Cardiac fibroblast (primary cell): ENCODE measurements at places on chromosomes 11 and 22.

DNA sequence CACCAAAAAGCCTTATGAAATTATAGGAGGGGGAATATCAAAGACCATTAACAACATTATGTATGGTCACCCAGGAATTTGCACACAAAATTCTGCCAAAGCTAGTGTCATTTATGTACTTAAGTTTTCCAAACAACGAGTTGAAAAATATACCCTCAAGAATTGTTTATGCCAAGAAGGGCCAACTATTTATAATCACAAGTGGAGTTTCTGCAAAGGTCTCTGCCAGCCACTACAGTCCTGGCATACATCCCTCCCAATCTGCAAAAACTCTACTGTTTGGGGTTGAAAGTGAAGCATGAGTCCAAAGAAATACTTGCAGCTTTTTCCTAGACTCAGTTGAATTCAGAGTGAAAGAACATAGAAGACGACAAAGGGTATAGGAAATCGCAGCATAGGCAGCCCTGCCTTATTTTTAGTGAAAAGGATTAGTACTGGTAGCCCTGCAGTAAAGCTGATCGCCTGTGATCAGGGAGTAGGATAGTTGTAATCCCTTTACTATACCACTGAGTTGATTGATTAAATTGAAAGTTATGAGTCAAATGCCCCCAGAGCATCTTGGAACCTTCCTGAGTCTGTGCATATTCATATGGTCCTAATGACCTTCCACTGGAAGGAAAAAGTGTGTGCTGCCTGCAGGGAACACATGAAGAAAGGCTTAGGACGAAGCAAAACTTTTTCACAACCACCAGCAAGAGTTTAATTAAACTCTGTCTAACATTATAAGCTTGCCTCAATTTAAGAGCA lies 144.0 kb downstream of the SPON1 start:
- DNase-seq = no peak

- no peak for DNase-seq
These were observed 11.0 kb upstream of the BLID start for GRCh38 chr11:122127020-122127419.

DNA sequence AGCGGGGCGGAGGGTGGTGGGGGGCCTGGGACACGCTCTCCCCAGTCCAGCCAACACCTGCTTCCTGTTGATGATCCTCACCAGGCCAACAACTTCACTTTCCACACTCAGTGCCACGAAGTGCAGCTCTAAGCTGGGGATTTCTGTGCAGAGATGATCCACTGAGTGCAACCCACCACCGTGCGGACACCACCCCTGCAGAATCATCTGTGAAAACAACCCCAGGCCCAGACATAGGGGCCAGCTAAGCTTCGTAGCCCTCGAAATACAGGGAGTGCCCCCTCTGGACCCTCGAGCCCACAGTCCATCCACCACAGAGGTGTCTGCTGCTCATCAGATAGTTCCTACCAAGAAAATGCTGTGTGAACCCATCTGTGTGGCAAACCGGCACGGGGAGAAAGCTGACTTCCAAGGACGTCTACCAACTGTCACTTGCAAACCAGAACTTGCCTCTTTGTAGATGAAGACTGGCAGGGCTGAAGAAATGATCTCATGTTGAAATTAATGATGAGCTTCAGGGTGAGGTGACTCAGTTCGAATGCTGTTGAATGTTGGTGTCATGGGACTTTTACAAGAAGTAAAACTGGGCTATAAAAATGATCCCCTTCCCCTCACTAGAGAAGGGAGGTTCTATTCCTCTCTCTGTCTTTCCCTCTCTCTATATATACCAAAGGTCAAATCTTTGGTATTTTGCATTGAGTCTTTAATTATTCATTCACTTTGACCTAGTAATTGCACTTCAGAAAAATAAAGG lies 73.4 kb downstream of the MYEOV start:
- no peak for DNase-seq

- peak; percentile 59 for DNase-seq
These were observed 18.1 kb upstream of the SCGB1A1 start for GRCh38 chr11:62400760-62401159.

- no peak for DNase-seq
These were observed 3.1 kb upstream of the TNNT3 start for GRCh38 chr11:1916132-1916985.

GRCh38 chr11:128896356-128896755 lies 5.2 kb downstream of the KCNJ5 start:
- no peak for DNase-seq

DNA sequence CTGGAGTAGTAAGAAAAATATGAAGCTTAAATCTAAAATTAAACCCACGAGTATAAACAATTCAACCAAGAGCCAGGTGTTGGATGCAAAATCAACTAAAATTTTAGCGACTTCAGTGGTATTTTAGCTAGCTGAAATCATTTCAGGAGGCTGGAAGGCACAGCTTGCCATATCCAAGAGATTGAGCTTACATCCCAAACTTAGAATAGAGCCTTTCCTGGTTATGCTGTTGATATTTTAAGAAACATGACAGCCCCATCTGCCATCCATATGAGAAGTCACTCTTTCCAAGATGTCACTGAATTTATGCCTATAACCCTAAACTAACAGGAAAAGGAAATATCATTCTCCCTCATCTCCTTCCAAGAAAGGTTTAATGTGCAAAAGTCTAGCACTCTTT lies 334.0 kb downstream of the KCNA4 start:
- DNase-seq = no peak

- DNase-seq = no peak
These were observed 243.2 kb upstream of the ZC3H12C start for GRCh38 chr11:109849946-109850345.

- no peak for DNase-seq
These were observed 21.1 kb upstream of the TTLL12 start for GRCh38 chr22:43207849-43208702.

- DNase-seq = no peak
These were observed 20.0 kb downstream of the CD82 start for GRCh38 chr11:44585421-44585820.

DNA sequence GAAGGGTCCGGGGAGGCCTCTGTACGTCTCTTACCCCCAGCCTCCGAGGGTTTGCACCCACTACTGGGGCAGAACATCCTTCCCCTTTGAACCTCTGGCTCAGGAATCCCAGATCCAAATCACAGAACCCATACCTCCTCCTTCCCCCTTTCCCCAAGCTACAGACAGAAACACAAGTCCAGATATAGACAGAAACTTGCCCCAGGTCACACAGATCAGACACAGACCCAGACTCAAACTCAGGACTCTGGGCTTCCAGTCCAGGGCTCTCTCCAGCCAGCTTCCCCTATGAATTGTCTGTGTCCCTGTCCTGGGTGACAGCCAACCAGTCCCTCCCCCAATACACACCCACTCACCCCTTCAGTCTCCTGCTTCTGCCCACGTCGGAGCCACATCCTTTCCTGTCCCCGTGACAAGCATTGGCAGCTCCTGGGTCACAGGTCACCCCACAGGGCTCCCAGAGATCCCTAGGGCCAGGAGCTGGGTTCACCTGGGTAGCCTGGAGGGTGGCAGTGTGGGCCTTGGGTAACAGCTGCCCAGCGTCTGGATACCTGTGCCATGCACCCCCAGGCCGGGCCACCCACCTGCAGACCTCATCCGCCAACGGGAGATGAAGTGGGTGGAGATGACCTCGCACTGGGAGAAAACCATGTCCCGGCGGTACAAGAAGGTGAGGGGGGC lies 772 bp downstream of the TBC1D10C start:
- no peak for DNase-seq

DNA sequence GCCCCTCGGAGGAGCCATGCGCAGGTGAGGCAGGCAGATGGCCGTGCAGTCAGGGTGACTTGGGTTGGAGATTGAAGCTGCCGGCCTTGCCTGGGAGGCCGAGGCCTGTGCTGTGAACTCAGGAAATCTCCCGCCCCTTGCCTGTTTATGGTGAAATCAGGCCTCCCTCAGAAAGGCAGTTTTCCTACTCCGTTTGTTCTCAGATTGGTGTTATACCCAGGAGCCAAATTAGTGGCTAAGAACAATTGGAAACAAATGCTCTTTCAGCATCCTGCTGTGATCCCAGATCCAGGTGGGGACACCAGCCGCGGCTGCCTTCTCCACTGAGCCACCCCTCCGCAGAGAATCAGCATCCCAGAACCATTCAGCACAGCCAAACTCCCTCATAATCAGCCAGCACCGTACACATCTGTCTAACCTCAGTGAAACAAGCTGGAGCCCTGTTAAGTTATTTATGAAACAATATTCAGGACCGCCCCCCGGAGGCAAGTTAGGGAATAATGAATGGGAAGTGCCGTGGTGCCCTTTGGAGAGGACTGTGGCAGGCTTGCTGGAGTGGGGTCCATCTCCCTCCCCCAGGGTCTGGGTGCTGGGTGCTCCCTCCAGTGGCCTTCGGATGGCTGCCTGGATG lies 60.0 kb downstream of the PKNOX2 start:
- peak; percentile 51 for DNase-seq

GRCh38 chr11:95895815-95896214 lies 28.1 kb downstream of the MTMR2 start:
- no peak for DNase-seq

DNA sequence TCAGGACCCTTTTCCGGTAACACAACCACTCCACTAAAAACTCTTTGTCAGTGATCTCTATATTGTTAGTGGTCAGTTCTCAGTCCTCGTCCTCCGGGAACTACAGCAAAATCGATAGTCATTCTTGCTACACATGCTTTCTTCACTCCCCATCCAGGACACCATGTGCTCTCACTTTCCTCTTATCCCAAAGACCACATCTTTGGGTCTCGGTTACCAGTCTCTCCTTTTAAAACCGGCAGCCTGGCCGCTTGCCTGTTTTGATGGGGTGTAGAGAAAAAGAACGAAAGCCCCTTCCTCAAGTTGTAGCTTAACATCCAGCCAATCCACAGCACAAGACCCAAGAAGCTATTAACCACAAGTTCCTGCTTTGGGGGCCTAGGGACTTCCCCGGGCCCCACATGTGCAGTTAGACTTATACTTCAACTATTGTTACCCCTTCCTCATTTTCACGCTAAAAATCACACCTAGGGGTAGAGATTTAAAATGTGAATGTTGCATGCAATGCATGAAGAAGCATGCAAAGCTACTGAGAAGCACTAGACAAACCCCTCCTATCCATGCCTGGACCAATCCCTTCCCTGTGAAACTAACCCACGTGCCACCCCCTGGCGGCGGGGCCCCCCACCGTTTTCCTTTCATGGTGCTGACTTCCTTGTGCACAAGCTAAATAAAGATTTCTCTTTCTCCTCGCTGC lies 1.5 kb upstream of the TOLLIP start:
- no peak for DNase-seq

DNA sequence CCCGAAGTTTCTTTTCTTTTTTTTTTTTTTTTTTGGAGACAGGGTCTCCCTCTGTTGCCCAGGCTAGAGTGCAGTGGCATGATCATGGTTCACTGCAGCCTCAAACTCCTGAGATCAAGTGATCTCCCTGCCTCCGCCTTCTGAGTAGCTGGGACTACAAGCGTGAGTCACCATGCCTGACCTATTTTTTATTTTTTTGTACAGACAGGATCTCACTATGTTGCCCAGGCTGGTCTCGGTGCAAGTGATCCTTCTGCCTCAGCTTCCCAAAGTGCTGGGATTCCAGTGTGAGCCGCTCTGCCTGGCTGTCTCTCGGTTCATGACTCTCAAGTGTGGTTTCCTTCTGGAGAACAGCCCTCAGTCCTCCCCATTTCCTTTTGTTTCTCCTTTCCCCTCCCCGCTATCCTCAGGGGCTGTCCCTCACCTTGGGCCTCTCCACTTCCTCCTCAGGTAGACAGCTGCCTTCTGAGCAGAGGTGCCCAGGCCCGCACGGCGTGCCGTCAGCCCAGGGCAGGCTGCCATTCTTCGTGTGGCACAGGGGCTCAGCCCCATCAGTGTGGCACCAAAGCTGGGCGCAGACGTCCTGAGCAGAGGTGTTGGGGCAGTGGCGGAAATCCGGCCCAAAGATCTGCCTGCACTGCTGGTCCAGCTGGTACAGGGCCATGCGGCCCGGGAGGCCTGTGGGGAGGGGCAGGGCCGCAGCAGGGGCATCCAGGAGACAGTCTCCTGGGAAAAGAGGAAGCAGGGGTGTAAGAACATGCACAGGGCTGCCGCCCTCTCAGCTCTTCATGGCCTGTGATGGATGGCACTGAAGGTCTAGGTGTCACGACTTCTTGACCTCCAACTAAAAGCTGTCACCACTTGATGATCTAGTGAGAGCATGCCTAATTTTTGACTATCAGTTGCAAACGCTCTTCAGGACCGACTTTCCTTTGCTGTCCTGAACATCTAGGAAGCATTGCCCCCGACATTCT lies 14.0 kb downstream of the ADAMTS8 start:
- peak; percentile 27 for DNase-seq

- no peak for DNase-seq
These were observed 238.6 kb downstream of the GRM5 start for GRCh38 chr11:88827018-88827676.

DNA sequence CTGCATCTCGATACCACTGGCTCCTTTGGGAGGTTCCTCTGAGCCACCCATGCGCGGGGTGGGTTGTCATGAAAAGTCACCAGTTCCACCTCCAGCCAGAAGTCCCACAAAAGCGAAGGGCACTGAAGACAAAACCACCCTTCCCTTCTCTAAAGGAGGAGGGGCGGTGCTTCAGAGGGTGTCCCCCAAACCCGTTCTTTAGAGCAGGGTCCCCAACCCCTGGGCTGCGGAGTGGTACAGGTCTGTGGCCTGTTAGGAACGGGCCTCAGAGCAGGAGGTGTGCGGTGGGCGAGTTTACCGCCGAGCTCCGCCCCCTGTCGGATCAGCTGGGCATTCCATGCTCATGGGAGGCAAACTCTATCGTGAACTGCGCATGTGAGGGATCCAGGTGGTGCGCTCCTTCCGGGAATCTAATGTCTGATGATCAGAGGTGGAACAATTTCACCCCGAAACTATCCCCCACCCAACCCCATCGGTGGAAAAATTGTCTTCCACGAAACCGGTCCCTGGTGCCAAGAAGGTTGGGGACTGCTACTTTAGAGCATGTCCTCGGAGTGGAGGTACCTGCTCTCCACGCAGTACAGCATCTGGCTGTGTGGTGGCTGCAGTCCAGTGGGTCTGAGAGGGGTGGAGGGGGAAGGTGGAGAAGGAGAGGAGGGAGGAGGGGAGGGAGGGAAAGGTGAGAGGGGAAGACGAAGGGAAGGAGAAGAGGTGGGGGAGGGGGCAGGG lies 72.9 kb upstream of the SEPTIN5 start:
- no peak for DNase-seq

DNA sequence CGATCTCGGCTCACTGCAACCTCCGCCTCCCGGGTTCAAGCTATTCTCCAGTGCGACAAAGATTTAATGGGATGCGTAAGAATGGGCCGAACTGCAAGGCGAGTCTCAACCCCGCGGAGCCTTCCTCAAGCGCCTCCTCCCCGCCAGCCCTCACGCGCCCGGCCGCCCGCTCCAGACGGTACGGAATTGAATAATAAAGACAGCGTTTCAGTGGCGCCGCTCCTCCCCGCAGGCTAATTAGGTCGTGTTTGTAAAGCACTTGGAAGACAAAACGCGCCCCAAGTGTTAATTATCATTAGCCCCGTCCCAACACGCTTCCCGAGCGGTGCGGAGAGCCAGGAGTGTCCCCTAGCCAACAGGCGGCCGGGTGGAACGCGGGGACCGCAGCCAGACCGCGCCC lies 192.0 kb downstream of the BUD13 start:
- DNase-seq = no peak
